ENCODE measurements at places on chromosomes 7 and 10.

DNA sequence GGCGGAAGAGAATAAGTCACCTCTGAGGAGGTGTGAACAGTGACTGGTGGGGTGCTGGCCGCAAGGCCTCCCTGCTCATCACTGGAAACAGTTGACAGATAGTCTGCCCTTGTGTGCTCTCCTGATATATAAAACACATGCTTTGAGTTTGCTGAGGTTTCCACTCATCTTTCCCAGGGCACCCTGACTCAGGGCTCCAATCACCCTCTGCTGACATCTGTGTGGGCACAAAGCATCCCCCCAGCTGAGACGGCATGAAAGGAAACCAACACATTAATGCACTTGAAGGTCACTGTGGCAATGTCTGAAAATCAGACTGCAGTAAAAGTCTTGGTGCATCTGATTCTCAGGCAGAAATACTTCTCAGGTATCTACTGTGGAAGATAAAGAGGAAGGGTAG is 49.8 kb downstream of the EPDR1 start:
- no peak for DNase-seq

- peak; percentile 14 for DNase-seq
These were observed 7.1 kb upstream of the AMZ1 start for GRCh38 chr7:2680792-2681490.

GRCh38 chr7:155763691-155764437 is 48.4 kb downstream of the SHH start:
- peak; percentile 41 for DNase-seq

DNA sequence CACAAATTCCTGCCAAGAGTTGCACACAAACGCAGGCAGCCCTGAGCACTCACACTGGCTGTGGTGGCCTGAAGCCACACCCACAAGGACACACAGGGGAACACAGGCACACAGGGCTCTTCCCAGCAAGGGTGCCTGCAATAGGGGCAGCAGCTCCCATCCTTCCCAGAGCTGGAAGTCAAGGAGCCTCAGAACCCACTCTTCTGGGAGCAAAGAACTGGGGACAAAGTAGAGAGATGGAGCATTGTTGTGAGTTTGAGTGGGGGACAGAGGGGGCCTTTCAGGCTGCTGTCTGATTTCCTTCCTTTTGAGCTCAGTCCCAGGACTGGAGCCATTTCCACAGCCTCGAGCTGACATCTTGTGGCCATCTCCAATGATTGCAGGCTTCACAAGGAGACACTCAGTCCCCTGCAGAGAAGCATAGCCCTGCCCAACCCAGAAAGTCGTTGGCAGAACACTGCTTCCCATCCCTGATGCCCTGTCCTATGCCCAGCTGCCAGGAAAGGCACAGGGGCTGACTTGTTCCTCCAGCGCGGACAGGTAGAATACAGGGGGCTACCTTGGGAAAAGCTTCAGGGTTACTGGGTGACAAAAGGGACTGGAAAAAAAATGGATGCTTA is 34.4 kb upstream of the SLF2 start:
- DNase-seq = no peak

- no peak for DNase-seq
These were observed 161.5 kb upstream of the FAM13C start for GRCh38 chr10:59523851-59524250.

DNA sequence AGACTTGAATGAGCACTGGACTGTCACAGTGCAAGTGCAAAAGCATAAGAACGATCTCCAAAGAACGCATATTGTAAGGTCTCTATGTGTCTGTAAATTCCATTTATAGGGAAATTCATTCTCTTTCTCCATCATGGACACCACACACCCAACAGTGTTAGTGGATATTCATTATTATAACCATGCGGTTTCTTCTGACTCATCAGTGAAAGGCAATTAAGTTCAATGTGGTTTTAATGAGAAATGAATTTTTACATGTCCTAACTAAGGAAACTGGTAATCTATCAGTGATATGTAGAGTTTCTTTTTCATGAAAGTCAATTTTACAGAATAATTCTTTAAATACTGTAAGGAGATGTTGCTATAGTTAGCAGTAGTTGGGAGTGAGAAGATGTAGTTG is 25.9 kb downstream of the GIMAP8 start:
- DNase-seq = no peak

DNA sequence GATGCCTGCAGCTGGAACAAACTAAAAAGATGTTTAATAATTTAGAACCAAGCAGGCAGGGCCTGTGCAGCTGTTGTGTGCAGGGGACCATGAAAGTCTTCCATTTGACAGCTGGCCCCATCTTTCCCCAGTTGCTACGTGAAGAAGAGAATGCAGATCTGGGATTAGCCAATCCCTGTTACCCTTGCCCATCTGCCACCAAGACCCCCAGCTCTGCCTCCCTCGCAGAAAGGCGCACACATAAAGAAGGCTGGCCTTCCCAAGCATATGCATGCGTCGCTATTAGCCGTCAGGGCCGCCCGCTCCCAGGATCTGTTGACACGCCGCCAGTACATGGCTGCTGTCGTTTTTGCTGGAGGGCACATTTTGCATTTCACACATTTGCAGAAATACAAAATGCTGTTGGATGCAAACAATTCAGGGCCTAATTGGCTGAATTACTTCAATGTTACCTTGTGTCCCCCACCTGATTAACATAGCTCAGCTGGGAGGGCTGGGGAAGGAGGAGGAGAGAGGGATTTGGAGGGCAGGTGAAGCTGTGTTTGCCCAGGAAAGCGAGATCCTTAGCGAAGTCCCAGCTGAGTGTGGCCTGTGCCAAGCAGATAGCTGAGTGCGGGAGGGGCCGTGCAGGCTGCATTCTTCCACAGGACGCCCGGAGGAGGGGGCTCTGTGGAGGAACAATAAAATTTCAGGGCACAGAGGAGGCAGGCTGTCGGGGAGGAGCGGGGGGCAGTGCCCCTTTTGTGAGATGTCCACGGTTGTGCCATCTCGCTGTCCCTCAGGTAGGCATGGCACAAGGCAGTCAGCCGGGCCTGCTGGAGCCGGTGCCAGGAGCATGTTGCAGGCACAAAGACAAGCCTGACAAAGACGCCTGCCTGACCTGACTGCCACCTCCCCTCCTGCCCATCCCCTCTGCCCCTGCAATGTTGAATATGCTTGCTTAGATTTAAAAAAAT is 443.0 kb upstream of the MKI67 start:
- DNase-seq = no peak

DNA sequence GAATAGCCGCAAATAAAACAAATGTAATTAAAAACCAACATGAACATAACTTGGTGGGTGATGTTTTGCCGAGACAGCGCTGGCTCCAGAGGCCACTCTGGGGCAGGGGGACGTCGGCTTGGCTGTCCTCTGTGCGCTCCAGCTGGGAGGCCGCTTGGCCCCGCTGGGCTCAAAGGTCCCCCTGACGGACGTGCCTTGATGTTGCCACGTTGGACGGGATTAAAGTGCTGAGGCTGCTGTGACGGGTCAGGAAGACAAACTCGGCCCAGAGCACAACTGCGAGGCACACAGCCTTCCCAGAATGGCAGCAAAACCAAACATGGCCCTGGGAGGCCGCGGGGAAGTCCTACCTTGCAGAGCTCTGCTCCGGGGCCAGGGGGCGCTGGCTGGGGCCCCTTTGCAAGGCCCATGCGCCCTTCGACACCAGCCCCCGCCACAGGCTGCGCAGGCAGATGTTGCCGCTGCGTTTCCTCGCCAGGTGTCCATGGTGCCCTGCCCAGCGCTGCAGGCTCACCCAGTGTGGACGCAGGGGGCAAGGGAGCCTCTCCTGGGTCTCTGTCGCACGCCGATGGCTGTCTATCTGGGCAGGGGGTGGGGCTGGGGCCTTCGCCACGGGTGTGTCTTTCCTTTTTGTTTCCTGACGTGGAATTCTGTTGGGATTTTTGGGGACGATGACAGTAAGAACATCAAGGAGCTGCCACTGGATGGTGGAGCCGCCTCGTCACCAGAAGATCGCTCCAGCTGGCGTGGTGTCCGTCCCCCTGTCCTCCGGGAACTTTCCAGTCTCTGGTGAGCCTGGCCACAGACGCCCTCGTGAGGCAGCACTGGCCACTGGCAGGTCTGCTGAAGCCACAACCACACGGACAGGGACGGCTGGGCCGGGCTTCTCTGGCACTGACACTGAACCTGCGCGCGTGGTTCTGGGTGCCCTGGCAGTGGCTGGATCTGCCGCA is 99.6 kb upstream of the DIP2C start:
- DNase-seq = no peak

DNA sequence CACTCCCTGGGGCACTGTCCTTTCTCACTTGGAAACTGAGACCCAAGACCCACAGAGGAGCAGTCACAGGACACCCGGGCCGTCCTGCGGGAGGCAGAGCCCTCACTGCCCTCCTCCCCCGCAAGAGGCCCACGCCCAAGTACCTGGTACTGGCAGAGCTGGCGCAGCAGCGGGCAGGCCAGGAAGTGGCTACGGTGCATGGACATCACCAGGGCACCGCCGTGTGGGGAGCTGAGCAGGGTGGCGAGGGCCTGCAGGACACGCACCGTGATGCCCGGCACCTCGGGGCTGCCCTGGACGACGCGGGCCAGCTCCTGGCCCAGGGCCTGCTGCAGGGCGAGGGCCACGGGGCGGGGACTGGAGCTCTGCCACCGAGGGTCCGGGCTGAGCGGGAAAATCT is 20.0 kb upstream of the MICALL2 start:
- DNase-seq = no peak

DNA sequence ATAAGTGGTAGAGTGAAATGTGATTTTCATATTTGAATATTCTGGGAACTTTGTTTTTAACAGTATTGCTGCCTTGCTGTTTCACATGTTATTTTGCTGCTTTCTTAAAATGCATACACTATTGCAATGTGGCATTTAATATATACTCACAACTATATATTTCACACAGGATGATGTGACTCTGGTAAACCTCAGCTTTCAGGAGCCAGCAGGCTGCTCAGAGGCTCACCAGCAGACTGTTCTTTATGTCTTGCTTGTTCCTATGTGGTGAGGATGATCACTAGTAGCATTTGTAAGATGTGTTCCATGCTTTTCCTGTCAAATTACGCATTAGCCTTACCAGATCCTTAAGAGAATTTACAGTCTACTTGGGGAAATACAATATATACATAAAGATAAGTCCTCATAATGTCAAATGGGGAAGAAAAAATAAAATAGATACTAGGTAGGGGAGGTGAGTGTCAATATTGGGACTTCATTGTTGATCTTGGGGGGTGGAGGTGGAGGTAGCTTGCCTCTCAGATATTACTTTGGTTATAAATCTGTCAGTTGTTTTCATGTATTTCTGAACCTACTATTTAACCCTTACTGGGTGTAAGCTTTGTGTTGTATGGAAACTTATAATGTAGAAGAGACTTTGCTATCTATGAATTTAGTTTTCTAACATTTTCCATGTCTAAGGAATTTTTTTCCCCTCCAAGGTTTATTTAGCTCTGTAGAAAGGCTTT is 8.4 kb downstream of the GNAI1 start:
- DNase-seq = no peak

GRCh38 chr10:131766096-131766495 is 134.7 kb upstream of the PPP2R2D start:
- DNase-seq = no peak

GRCh38 chr10:118868589-118868988 is 113.8 kb upstream of the CACUL1 start:
- DNase-seq = no peak

- DNase-seq = no peak
These were observed 37.3 kb downstream of the CUL1 start for GRCh38 chr7:148735967-148736366.
